ENCODE measurements at places on chromosomes 5 and 9. TPM values are rescaled to one million over a fixed set of nuclear protein-coding genes. Genes with fewer than 3 reads are reported as not detected.

Gene COMMD10
- 26.4 TPM for total RNA-seq

- DNase-seq, result no peak
Observed at GRCh38 chr9:73152953-73153352, 1.3 kb downstream of the ANXA1 start.

GRCh38 chr9:107175041-107175440 is 108.0 kb upstream of the RAD23B start:
- no peak for DNase-seq

Gene RAB3C
- 0.76 TPM for total RNA-seq

DNA sequence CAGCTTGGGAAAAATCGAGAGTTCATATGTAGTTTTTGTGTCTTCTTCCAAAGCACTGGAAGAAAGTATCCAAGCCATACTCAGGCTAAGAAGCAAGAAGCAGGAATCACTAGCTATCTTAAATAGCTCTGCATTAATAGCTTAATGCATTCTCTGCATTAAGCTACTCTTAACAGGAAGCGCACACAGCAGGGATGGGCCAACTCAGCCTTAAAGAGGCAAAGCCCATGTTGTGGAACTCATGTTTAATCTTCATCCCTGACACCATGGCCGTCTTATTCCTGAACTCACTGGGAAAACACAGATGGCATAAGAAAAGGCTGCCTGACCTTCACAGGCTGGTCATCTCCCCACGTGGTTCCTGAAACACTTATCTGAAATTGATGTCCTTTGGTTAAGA is 18.7 kb upstream of the ICE1 start:
- no peak for DNase-seq

Gene SPAG8
- total RNA-seq, result 4.0 TPM

DNA sequence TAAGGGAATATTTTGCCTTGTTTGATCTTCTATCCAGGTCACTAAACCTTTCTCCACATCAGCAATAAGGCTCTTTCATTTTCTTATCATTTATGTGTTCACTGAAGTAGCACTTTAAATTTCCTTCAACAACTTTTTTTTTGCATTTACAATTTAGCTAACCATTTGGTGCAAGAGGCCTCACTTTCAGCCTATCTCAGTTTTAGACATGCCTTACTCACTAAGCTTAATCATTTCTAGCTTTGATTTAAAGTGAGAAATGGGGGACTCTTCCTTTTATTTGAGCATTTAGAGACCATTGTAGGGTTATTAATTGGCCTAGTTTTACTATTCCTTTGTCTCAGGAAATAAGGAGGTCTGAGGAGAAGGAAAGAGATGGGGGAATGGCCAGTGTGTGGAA is 250.5 kb downstream of the AUH start:
- no peak for DNase-seq

DNA sequence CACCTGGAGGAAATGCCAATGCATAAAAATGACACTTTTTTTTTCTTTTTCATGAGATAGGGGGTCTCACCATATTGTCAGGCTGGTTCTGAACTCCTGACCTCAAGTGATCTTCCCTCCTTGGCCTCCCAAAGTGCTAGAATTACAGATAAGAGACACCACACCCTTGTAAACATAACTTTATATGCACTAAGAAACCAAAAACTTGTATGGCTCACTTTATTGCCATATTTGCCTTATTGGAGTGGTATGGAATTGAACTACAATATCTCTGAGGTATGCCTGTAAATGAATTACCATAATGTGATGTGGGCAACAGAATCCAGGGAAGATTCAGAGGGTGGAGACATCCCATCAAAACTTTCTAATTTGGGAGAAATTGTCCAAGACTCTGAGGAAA is 113.9 kb downstream of the UGCG start:
- DNase-seq, result no peak

- peak; percentile 50 for DNase-seq
Observed at GRCh38 chr9:116156621-116157314, 3.2 kb downstream of the PAPPA start.

GRCh38 chr9:134007571-134007970 is 15.4 kb upstream of the VAV2 start:
- no peak for DNase-seq

GRCh38 chr9:35816708-35817107 is 1.9 kb upstream of the HINT2 start:
- DNase-seq, result no peak

- no peak for DNase-seq
Observed at GRCh38 chr5:168843277-168844015, 264.3 kb upstream of the PANK3 start.

DNA sequence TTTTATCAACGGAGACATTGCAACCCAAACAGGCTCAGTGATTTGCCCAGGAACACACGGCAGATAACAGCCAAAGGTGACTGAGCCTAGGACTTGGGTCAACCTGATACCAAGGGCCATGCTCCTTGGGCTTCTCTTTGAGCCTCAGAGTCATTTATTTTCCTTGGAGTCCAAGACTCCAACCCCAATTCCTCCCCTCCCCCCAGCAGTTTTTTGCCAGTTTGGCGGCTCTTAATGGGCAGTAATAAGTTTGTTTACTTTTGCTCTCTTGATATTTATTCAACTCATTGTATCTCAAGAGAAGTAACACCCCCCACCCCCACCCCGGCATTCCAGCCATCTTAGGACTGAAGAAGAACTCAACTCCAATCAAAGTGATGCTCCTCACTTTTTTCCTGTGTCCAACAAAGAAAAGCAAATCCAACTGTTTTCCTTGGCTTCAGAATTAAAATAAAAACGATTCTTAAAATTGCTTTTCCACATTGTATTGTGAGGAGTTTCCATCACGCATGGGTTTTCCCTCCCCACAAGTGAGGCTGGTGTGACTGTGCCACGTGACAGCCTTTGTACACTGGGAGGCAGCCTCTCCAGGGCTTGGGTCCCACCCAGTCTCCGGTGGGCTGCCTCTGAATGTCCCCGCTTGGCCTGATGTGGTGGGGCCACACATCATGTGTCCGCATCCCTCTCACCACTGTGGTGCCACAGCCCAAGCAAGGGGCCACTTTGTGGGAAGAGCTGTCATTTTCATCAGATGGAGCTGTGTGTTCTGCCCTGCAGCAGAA is 9.1 kb downstream of the ANGPTL2 start:
- no peak for DNase-seq

Gene RANBP17
- 81.4 TPM for total RNA-seq

Gene PCDHA13
- 2.5 TPM for total RNA-seq

GRCh38 chr9:12595400-12595799 is 97.8 kb upstream of the TYRP1 start:
- no peak for DNase-seq

DNA sequence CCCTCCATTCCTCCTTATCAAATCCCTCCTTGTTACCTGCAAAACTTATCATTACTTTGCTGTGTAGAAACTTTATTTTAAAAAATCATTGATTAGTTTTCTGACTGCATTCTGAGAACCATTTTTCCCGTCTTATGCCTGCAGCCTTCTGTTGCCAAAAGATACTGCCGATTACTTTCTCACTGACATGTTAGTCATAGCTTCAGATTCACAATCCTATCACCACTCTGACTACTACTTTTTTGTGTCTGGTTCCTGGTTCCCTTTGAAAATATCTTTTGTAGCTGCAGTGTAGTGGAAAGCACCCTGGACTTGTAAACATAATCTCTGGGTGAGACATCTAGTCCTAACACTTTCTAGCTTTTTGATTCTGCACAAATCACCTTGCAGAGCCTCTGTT is 71.7 kb downstream of the NR2F1 start:
- DNase-seq, result no peak

GRCh38 chr9:111926421-111926875 is 29.8 kb downstream of the UGCG start:
- no peak for DNase-seq

- no peak for DNase-seq
Observed at GRCh38 chr9:129464972-129465833, 155.7 kb downstream of the C9orf50 start.

DNA sequence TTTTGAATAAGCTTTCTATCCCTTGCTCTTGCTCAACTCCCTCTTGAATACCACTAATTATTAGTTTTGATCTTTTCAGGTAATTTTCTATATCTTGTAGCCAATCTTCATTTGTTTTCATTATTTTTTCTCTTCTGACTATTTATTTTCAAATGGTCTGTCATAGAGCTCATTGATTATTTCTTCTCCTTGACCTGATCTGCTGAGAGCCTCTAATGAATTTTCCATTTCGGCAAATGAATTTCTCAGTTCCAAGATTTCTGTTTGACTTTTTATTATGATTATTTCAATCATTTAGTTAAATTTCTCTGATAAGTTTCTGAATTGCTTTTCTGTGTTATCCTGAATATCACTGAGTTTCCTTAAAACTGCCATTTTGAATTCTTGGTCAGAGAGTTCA is 39.4 kb downstream of the MTRR start:
- no peak for DNase-seq

Gene C5orf52
- total RNA-seq, result not detected

Gene ZDHHC12
- total RNA-seq, result 46.1 TPM

GRCh38 chr5:34597034-34598027 is 58.8 kb upstream of the RAI14 start:
- no peak for DNase-seq

- DNase-seq, result no peak
Observed at GRCh38 chr9:101453776-101454570, 18.4 kb upstream of the ALDOB start.

Gene ANKRA2
- total RNA-seq, result 45.5 TPM

Measured in upper lobe of left lung (tissue), 6 donors.